ENCODE measurements at places on chromosomes 3 and 15.

DNA sequence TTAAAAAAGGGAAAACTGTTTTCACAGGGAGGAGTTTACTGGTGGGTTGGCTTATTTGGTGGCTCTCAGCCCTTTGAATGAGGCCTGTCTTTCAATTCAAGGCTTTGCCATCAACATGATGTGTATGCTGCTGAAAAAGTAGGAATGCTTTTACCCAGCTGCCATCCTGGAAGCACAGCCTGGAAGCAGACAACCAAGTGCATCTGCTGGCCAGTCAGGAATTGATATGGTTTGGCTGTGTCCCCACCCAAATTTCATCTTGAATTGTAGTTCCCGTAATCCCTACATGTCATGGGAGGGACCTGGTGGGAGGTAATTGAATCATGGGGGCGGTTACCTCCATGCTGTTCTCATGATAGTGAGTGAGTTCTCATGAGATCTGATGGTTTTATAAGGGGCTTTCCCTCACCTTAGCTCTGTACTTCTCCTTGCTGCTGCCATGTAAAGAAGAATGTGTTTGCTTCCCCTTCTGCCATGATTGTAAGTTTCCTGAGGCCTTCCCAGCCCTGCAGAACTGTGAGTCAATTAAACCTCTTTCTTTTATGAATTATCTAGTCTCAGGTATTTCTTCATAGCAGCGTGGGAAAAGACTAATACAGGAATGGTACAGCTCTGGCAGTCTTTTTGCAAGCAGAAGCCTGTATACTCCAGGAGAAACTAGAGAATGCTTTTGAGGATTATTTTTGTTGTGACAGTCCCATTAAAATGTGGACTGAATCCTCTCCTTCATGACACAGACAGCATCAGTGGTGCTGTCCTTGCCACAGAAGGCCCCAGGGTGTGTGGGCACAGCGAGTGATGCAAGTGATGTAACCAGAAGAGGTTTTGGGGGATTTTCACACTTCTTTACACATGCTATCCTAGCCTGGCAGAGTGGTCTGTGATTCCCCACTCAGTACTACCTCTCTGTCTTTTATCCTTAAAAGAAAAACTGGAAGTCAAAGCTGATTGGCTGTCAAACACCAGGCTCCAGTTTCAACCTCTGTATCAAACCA is 20.0 kb downstream of the PLCL2 start:
- no peak for DNase-seq

DNA sequence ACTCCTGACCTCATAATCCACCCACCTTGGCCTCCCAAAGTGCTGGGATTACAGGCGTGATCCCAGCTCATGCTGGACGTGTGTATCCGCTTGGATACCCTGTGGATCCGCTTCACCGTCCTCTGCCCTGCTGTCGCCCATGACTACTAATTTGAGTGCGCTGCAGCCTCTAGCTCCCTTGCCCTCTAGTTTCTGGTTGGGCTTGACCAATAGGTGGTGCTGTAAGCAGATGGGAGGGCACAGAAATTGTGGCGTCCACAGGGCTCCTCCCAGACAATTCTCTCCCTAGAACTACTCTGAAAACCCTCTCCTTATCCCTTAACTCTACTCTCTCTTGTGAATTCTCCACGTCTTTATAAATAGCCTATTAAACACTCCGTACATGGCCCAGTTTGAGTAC is 36.2 kb downstream of the ZPLD1 start:
- no peak for DNase-seq

- DNase-seq: no peak
Measured at GRCh38 chr3:58093574-58094195, 85.5 kb downstream of the FLNB start.

DNA sequence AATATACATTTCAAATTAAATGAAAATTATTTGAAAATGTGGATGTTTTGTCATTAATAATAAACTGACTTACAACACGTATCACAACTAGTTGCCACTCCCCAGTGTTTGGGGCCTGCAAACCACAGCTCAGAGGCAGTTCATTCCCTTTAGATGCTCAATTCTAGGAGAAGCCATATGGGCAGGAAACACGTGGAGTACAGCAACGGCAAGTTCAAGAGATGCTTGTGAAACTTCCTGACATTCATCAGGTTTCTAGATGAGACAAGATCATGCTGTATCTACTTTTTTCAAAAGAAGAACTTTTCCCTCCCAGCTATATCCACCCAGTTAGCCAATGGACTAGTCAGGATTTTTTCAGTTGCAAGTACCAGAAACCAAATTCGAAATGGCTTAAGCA is 17.6 kb upstream of the PLA2G4D start:
- no peak for DNase-seq

DNA sequence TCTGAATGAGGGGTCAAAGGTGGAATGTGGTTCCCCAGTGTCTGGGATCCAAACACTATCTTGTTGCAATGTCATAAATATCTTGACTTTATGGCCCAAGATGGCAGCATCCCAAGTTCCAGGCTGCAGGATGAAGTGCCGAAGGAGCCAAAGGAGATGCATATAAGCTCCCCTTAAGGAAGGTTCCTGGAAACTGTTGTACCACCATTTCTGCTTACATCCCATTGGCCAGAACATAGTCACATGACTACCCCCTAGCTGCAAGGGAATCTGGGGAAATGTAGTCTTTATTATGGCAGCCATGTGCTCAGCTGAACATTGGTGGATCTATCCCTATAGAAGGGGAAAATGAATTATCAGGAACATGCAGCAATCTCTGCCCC is 54.3 kb downstream of the BDH1 start:
- no peak for DNase-seq

DNA sequence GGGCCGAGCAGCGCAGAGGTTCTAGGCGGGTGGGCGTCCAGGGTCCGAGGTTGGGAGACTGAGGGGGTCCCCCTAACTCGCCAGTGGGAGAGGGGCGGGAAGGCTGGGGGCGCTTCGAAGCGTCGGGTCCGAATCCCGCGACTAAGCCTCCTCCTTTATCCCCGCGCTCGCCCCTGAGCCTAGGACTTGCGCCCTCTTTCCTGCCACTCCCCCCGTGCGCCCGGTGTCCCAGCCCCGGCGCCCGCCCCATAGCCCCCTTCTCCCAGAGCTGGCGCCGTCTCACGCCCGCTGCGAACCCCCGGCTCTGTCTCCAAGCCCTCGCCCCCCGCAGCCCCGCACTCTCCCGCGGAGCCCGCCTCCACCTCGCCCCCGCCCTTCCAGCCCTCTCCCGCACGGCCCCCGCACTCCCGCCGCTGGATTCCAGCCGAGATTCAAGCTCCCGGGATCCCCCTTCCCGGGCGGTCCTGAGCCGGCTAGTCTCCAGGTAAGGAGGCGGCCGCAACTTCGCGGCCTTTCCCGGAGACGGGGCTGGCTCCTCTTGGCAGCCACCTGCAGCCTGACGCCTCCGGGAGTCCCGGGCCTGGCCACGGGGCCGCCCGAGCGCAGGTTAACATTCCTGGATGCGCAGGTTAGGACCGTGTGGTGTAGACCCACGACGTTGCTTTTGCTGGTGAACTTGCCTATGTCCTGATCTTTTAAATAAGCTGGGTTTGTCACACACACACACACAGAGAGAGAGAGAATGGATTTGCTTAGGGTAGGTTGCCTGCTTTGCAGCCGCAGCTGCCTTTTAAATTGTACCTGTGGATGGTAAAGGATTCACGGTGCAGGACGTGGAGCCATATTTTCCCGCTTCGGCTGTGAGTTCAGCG is 563 bp downstream of the PXYLP1 start:
- no peak for DNase-seq

All from occipital lobe (tissue), 3 donors.